ENCODE measurements at places on chromosomes 2 and 18.
A peak's percentile ranks its signal among the peaks of the same experiment; 100 is the strongest.

DNA sequence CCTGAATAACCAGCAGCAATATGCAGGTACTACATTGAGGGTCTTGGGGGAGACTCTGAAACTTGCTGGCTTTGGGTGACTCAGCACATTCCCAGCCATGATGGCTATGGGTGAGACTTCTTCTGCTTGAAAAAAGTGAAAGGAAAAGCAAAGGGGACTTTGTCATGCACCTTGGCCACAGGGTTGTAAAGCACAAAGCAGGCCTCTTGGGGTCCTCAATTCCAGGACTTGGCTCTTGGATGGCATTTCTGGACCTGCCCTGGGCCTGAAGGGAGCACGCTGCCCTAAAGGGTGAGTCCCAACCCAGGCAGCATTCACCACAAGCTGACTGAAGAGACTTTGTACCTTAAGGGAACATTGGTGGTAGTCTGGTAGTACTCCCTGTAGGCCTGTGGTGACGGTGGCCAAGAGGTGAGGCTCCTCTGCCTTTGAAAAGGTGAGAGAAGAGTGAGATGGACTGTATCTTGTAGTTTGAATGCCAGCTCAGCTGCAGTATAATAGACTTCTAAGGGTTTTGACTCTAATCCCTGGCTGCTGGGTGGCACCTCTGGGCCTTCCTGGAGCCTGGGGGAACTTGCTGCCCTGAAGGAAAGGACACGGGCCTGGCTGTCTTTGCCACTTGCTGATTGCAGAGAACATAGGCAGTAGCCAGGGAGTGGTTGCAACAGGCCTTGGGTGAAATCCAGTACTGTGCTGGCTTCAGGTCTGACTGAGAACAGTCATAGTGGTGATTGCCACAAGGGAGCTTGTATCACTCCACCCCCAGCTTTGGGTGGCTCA, 36.5 kb upstream of the CYTIP start:
- H3K27me3 ChIP-seq, result no peaks in the 10 kb centered on the region
- no peaks in the 10 kb centered on the region for H3K4me1 ChIP-seq

GRCh38 chr2:65175894-65176530, 46.1 kb upstream of the RAB1A start:
- no peak overlapping the region for H3K27ac ChIP-seq
- H3K27me3 ChIP-seq, result no peaks in the 10 kb centered on the region
- H3K36me3 ChIP-seq, result no peaks in the 10 kb centered on the region
- H3K4me1 ChIP-seq, result no peaks in the 10 kb centered on the region
- no peak overlapping the region for H3K4me3 ChIP-seq
- no peak for DNase-seq

DNA sequence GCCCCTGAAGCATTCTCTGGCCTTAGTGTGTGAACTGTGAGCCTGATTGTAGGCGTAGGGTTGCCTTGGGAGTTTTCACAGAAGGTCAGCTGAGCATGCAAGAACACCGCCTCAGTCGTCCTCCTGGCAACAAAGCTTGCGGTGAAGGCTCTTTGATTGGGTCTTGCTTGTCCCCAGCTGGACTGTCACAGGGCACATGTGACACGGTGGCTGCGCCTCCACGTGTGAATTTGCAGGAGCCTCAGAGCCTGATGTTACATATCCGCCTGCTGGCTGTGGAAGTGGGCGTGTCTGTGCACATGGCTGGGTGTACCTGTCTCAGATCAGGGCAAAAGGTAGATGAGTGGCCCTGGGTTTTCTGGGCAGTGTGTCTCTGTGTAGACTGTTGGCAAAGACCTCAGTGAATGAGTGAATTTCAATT, 228.7 kb downstream of the HAUS1 start:
- H3K4me3 ChIP-seq, result no peak overlapping the region
- H3K36me3 ChIP-seq, result no peaks in the 10 kb centered on the region
- H3K27me3 ChIP-seq, result peaks cover 6% of the 10 kb centered on the region
- peaks cover 4% of the 10 kb centered on the region for H3K4me1 ChIP-seq

- H3K4me1 ChIP-seq, result peaks cover 24% of the 10 kb centered on the region
- H3K4me3 ChIP-seq, result peak overlapping the region; percentile 78
- no peak overlapping the region for H3K27ac ChIP-seq
These were observed 421 bp upstream of the VAMP5 start for GRCh38 chr2:85583667-85584353.

DNA sequence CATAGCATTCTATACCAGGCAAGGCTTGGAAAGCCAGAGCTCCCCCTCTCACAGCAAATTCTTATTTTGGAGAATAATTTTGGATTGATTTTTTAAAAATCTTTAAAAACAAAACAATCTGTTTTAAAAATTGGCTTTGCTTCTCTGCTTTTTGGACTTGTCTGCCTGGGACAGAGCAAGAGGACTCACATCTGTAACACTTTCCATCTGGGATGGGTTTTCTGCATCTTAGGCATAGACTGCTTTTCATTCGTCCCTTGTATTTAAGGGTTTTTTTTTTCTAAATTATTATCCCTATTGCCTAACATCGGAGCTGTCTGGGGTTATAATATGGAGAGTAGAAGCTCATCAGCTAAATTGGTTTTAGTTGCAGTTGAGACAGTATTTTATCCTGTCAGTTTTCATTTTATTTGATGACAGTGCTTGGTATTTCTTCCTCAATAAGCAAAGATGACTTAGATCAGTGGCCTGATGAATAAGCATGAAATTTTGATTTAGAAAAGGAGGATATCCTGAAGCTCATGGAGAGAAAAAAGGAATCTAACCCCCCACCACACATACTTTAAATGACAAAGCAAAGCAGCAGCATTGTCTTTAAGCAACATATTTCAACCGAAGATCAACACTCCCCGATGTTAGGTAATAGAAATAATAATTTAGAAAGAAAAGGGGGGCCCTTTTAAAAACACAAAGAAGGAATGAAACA, 2.3 kb upstream of the FZD7 start:
- H3K4me3 ChIP-seq, result no peak overlapping the region
- peaks cover 17% of the 10 kb centered on the region for H3K4me1 ChIP-seq
- no peak for DNase-seq

DNA sequence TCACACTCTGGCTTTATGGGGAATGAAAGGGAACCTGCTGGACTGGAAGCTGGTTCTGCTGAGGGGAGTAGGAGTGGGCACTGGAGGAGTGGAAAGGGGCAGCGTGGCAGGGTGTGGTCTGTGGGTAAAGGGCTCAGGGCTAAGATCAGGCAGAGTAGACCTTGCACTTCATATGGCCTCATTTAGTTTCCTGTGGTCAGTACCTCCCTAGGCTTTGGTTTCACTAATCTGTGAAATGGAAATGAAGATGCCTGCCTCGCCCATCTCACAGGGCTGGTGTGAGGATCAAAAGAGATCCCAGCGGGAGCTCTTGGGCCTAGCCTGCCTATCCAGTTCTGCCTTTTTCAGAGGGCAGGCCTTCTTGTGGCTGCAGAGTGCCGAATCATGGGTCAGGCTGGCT, 208.7 kb downstream of the LOXHD1 start:
- H3K4me1 ChIP-seq, result no peaks in the 10 kb centered on the region
- H3K4me3 ChIP-seq, result no peak overlapping the region
- H3K27me3 ChIP-seq, result no peaks in the 10 kb centered on the region

DNA sequence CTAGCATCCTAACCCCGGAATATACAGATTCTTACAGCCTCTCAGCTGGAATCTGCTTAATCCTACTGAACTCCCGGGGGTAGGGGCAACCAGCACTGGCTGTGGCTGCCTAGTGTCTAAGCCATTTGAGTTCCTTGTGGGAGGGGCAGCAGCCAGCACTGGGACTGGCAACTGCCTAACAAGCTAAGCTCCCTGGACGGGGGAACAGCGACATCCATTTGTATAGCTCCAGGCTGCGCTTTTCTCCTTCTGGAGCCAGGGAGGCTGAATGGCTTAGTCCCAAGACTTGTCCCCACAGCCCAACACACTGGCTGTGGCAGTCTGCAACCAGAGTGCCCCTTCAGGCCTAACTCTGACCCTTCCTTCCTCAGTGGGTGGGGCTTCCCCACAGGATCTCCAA, 787.2 kb downstream of the METTL4 start:
- no peaks in the 10 kb centered on the region for H3K36me3 ChIP-seq
- no peaks in the 10 kb centered on the region for H3K27me3 ChIP-seq
- H3K4me3 ChIP-seq, result no peak overlapping the region
- H3K4me1 ChIP-seq, result no peaks in the 10 kb centered on the region
- H3K27ac ChIP-seq, result no peak overlapping the region

DNA sequence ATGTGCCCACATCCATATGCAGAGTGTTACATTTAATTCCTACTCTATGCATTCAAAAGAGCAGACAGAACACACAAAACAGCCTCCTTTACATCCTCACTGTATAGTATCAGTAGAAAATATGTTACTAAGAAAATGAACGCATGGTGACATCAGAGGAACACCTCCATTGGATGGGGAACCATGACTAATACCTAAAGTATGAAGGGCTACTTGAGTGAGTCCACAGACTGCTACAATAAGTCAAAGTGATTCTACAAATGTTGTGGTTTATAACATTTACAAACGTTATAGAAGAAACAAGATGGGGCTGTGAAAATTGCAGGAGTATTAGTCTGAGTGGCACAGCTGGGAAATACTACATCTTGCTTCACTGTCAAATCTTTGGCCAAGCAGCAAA, 1830.9 kb upstream of the PIK3C3 start:
- H3K36me3 ChIP-seq, result no peaks in the 10 kb centered on the region
- H3K27ac ChIP-seq, result no peak overlapping the region

DNA sequence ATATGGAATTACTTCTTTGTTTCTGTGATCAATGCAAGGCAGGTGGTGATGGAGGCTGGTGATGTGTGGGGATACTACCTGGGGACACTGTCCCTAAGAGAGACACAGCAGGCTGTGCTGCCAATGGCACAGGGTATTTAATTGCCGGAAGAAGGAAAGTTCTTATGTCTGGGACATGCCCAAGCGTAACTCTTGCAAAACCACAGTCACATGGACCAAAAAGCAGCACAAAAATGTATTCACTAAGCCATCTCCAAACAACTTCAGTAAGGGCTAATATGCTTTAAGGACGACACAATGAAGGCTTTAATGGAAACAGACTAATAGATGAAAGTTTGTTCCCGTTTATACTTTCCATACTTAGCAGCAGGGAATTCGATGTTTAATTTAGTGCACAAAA, 49.7 kb upstream of the AP1S3 start:
- H3K4me3 ChIP-seq, result no peak overlapping the region
- no peak for DNase-seq
- no peaks in the 10 kb centered on the region for H3K27me3 ChIP-seq
- H3K4me1 ChIP-seq, result no peaks in the 10 kb centered on the region
- no peak overlapping the region for H3K27ac ChIP-seq

DNA sequence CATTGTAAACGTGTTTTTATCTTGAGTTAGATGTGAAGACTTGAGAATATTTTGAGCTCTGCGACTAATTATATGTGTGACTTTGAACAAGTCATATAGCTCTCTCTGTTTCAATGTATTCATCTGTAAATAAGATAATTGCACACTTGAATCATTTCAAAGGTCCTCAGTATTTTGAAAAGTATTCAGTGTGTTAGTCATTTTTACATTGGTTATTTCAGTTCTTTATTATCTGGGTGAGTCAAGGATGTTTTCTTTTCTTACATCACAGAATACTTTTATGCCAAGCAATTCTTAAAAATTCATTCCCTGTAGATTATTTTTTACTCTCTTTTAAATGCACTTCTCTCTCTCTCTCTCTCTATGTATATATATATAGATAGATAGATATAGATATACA, 1098.0 kb upstream of the ZEB2 start:
- H3K36me3 ChIP-seq, result no peaks in the 10 kb centered on the region
- H3K4me1 ChIP-seq, result no peaks in the 10 kb centered on the region
- no peak overlapping the region for H3K4me3 ChIP-seq
- no peak for DNase-seq
- no peak overlapping the region for H3K27ac ChIP-seq
- H3K27me3 ChIP-seq, result no peaks in the 10 kb centered on the region

- no peak overlapping the region for H3K27ac ChIP-seq
- H3K27me3 ChIP-seq, result no peaks in the 10 kb centered on the region
- H3K4me3 ChIP-seq, result no peak overlapping the region
These were observed 16.2 kb upstream of the GPC1 start for GRCh38 chr2:240419271-240419670.

- no peaks in the 10 kb centered on the region for H3K27me3 ChIP-seq
- no peaks in the 10 kb centered on the region for H3K4me1 ChIP-seq
- no peak for DNase-seq
- no peak overlapping the region for H3K4me3 ChIP-seq
- no peaks in the 10 kb centered on the region for H3K36me3 ChIP-seq
These were observed 67.6 kb downstream of the SCN1A start for GRCh38 chr2:166060191-166060590.

GRCh38 chr2:103743195-103743594, 981.4 kb downstream of the TMEM182 start:
- H3K27ac ChIP-seq, result no peak overlapping the region
- no peak for DNase-seq

- no peaks in the 10 kb centered on the region for H3K36me3 ChIP-seq
- H3K27me3 ChIP-seq, result no peaks in the 10 kb centered on the region
- H3K27ac ChIP-seq, result no peak overlapping the region
- H3K4me3 ChIP-seq, result no peak overlapping the region
- no peak for DNase-seq
These were observed 356.7 kb downstream of the STK39 start for GRCh38 chr2:167890739-167891138.

DNA sequence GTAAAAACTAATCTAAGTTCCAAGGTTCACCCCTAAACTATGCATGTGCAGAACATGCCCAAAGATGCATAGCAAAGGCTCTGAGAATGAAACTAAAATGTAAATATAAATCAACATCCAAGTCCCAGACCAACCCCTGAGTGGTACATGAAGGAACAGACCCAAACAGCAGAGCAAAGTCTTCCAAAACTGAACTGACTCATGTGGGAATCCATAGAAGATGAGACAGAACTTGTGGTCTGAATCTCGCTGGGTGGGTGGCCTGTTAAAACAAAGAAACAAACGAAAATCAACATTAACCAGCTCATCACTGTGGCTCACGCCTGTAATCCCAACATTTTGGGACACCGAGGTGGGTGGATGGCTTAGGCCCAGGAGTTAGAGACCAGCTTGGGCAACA, 29.5 kb upstream of the ATRAID start:
- no peak overlapping the region for H3K4me3 ChIP-seq
- H3K27me3 ChIP-seq, result no peaks in the 10 kb centered on the region
- H3K27ac ChIP-seq, result no peak overlapping the region
- H3K4me1 ChIP-seq, result no peaks in the 10 kb centered on the region
- no peaks in the 10 kb centered on the region for H3K36me3 ChIP-seq

DNA sequence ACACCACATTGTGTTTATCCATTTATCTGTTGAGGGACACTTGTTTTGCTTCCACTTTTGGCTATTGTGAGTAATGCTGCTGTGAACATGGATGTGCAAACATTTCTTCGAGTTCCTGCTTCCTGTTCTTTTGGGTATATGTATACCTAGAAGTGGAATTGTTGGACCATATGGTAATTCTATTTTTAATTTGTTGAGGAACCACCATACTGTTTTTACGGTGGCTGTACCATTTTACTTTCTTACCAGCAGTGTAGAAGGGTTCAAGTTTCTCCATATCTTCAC, 23.1 kb downstream of the ANXA4 start:
- H3K4me1 ChIP-seq, result peaks cover 2% of the 10 kb centered on the region
- no peak for DNase-seq
- H3K4me3 ChIP-seq, result no peak overlapping the region
- no peak overlapping the region for H3K27ac ChIP-seq

All from adrenal gland (tissue), 19 donors.